ENCODE measurements at places on chromosomes 3 and 15. TPM values are rescaled to one million over a fixed set of nuclear protein-coding genes. Genes with fewer than 3 reads are reported as not detected.

Gene SPATA12
- polyA plus RNA-seq, result not detected

DNA sequence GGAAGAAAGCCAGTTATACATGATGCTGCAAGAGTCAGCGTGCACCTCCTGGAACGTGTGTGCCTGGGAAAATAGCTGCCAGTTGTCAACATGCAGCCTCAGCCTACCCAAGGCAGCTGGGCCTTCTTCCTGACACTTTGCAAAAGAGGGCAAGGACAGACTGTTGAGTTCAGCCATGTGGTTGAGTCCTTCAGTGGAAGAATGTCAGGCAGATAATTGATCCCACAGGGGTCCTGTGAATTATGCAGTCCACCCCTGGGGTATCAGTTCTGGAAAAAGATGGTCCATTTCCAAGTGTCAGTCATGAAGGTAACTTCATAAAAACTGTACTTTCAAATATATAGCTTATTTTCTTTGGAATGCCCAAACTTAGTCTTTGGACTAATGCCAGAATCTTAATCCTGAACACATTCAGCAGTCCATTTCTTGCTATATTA lies 79.6 kb downstream of the ARNT2 start:
- H3K27me3 ChIP-seq, result no peaks in the 10 kb centered on the region
- no peaks in the 10 kb centered on the region for H3K4me1 ChIP-seq
- H3K4me3 ChIP-seq, result no peak overlapping the region
- H3K36me3 ChIP-seq, result no peaks in the 10 kb centered on the region
- no peak for DNase-seq

- no peaks in the 10 kb centered on the region for H3K27me3 ChIP-seq
- H3K36me3 ChIP-seq, result peaks cover 20% of the 10 kb centered on the region
- no peak for DNase-seq
- H3K4me1 ChIP-seq, result peaks cover 3% of the 10 kb centered on the region
These were observed 13.7 kb downstream of the C15orf39 start for GRCh38 chr15:75215107-75216004.

DNA sequence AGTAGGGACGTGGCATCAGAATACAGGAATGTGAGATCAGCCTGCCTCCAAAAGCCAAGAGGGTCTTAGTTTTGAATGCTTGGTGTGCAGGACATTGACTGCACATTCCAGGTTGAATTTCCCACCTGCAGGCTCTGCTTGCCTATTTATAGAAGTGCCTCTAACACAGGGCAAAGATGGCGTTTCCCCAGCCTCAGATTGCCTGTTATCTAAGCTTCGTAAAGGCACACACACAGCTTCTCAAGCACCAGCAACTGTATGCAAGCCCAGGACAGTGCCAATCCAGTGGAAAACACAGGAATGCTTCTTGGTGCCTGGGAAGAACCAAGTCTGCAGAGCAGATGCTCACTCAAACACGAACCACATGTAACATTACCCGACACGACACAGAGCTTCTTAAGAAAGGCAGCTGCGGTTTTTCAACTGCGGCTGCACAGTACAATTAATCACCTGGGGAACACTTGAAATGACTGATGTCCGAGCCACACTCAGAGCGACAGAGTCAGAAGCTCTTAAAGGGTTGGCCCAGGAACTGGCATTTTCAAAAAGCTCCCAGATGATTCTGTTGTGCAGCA lies 90.0 kb upstream of the ANKRD34C start:
- H3K27me3 ChIP-seq, result no peaks in the 10 kb centered on the region
- no peaks in the 10 kb centered on the region for H3K36me3 ChIP-seq
- no peak for DNase-seq

- H3K4me1 ChIP-seq, result no peaks in the 10 kb centered on the region
- H3K27me3 ChIP-seq, result no peaks in the 10 kb centered on the region
- H3K36me3 ChIP-seq, result no peaks in the 10 kb centered on the region
- H3K4me3 ChIP-seq, result no peak overlapping the region
- no peak for DNase-seq
- H3K27ac ChIP-seq, result no peak overlapping the region
These were observed 171.8 kb upstream of the PROK2 start for GRCh38 chr3:71956716-71957115.

GRCh38 chr15:63987796-63988378 lies 58.4 kb downstream of the DAPK2 start:
- no peaks in the 10 kb centered on the region for H3K36me3 ChIP-seq
- no peak overlapping the region for H3K4me3 ChIP-seq
- H3K27me3 ChIP-seq, result no peaks in the 10 kb centered on the region
- no peak for DNase-seq

DNA sequence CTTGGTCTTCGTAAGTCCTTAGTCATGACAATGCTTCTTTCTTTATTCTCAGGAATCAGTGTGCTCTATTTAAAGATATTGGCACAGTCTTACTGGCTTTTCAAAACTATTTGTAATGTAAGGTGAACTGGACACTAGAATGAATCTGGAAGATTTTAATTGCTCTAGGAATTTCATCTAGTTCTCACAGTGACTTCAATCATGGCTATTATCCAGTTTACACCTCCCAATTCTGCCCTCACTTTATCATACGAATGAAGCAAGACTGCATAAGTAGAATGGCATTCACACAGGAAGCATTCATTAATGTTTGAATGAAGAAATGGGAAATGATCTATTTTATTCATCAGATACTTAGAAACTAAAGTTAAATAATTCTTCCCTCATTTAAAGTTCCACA lies 26.7 kb upstream of the DRD3 start:
- no peaks in the 10 kb centered on the region for H3K36me3 ChIP-seq
- DNase-seq, result no peak
- no peak overlapping the region for H3K27ac ChIP-seq
- no peaks in the 10 kb centered on the region for H3K4me1 ChIP-seq

Gene HTR3E
- not detected for polyA plus RNA-seq

Gene RYR3
- not detected for polyA plus RNA-seq

DNA sequence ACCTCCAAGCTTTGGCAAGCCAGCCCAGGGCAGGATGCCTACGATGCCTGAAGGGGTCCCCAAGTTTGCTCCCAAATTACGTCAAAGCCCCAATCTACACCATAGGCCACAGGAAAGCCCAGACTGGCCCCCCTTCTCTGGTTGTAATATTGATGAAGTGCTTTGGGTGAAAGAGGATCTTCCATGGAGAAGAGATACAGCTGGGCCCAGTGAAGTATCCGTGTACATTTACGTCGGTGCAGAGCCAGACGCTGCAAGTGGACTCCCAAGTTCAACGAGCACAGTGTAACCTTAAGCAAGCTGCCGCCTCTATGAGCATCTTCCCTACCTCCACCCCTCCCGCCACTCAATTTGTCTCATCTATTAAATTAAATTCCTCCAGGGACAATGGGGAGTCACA lies 100.1 kb upstream of the TPM1 start:
- H3K4me1 ChIP-seq, result no peaks in the 10 kb centered on the region
- H3K4me3 ChIP-seq, result no peak overlapping the region
- no peak for DNase-seq
- no peaks in the 10 kb centered on the region for H3K36me3 ChIP-seq
- no peaks in the 10 kb centered on the region for H3K27me3 ChIP-seq

Gene C3orf22
- not detected for polyA plus RNA-seq

GRCh38 chr3:39113291-39113690 lies 5.8 kb downstream of the TTC21A start:
- H3K4me3 ChIP-seq, result no peak overlapping the region
- no peaks in the 10 kb centered on the region for H3K27me3 ChIP-seq
- H3K4me1 ChIP-seq, result peaks cover 8% of the 10 kb centered on the region
- DNase-seq, result no peak
- no peak overlapping the region for H3K27ac ChIP-seq

DNA sequence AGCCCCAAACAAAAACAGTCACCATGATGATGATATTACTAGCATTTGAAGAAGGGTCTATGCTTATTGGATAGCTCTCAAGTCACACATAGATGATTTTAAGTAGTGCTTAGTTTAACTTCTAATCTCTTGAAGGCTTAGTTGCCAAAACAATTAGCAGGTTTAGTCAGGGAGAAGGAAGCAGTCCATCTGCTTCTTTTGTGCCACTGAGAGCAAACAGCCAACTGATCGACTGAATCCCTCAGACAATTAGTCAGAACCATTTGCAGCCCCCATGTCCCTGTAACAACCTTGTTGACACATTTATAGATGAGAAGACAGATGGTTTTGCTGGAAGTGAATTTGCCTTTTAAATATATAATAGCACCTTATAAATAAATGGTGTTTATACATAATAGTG lies 585.1 kb upstream of the SUCLG2 start:
- H3K36me3 ChIP-seq, result no peaks in the 10 kb centered on the region
- H3K4me1 ChIP-seq, result no peaks in the 10 kb centered on the region
- H3K27ac ChIP-seq, result no peak overlapping the region

Gene CLDN16
- polyA plus RNA-seq, result not detected
